Activated T-cell treated with anti-CD3 and anti-CD28 coated beads for 1 hour (primary cell): ENCODE measurements at places on chromosomes 16 and 17.

DNA sequence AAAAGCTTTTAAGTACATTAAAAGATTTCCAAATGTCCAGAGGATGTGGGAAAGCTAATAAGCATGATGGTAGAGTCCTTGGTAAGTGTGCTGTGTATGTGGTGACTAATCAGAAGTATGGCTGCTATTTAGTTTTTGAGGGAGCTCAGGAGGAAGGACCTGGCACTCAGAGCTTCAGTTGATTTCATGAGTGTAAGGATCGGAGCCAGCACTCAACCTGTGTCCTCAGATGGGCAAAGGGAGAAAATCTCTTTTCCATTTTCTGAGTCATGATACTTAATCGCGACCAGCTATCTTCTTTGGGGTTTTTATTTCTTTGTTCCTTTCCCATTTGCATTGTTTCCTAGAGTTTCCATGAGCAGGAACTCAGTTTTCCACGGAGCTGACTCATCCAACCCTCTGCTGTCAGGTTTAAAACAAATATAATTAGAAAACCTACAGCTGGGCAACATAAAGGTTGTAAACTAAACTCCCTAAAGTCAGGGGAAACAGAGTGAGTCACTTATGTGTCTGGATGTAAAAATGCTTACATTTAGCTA is 125.4 kb downstream of the MAP2K6 start:
- no peak for DNase-seq

DNA sequence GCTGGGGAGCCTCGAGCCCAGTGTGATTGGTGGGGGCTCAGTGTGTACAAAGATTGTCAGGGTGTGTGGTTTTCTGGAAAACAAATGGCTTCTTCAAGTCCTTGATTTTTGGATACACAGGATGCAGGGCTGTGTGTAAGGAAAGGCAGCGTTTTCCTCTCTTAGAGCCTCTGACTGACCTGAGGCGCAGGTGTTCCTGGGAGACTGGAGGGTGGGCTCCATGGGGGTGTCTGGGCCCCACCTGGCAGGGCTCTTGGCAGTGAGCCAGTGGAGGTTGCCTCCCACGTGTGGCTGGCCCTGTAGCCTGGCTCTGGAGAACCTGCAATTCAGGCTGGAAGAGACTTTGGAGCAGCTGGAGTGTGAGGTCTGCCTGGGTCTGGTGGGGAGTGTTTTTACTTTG is 5.0 kb downstream of the FOXK2 start:
- no peak for DNase-seq

GRCh38 chr17:40348562-40349476 is 15.7 kb downstream of the GJD3 start:
- DNase-seq = no peak

- DNase-seq = no peak
Observed at GRCh38 chr17:61136296-61136695, 263.3 kb upstream of the TBX2 start.

DNA sequence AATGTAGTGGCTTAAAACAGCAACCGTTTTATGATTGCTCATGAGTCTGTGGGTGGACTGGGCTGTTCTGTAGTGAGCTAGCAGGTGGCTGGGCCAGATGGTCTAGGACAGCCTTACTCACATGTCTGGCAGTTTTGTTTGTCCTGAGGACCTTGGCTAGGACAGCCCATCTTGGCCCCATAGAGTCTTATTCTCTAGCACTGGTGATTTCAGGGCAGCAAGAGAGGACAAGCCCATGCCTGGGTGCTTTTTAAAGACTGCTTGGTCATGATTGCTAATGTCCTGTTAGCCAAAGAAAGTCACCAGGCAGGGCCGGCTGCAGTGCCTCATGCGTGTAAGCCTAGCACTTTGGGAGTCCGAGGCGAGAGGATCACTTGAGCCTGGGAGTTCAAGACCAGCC is 139.8 kb downstream of the KATNIP start:
- DNase-seq = no peak

DNA sequence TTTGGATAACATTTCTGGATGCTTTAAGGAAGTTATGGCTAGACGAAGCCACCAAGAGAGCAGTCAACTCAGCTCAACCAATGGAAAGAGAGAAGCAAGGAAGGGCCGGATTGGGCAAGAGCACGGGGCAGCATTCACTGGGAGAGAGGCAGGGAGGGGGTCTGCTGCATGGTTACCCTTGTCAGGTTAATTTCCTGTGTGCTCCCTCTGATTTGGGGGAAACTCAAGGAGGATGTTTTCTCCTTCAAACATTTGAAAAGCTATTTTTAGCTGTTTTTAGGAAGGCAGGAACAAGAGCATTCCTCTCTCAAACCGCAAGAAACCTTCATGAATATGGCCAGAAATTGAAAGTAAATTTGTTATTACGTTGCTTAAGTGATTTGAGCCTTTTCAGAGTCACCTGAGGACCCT is 118.5 kb upstream of the ZFHX3 start:
- no peak for DNase-seq

DNA sequence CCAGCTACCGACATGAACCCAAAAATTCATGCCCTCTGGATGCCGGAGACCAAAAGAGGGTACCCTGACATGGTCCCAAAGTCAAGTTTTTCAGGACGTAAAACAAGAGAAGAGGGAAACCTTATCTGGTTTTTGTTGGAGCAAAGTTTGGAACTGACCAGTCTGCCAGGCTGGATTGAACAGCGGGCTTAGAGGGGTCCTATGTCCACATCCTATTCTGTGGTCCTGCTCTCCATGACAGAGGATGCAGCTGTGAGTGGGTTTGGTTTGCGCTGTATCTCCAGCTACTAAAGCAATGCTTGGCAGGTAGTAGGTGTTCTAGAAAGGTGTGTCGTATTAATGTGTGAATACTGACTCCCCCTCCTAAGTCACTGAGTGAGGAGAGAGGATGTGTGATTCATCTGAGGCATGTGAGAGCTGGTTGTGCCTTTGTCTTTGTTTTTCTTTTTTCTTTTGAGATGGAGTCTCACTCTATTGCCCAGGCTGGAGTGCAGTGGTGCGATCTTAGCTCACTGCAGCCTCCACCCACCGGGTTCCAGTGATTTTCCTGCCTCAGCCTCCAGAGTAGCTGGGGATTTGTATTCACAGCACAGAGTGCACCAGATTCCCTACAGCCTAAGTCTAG is 31.0 kb downstream of the PMM2 start:
- no peak for DNase-seq

DNA sequence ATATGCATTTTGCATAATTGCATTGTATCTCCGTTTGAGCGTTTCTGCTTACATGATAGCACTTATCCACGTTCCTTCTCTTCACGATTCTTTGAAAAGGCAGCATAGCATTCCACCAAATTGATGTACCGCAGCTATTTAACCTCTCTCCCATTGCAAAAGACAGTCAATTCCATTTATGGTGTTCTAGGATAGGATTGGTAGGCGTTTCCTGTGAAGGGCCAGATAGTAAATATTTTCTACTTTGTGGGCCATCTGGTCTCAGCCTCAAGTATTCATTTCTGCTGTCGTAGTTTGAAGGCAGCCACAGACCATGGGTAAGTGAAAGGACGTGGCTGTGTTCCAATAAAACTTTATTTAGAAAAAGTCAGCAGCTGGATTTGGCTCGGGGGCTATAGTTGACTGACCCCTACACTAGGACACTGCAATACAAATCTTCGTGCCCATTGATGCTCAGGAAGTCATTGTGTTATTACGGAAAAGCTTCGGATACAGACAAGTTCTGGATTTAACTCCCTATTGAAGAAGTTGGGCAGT is 10.1 kb downstream of the SNX29 start:
- no peak for DNase-seq

GRCh38 chr17:27668488-27668823 is 37.5 kb downstream of the LGALS9 start:
- DNase-seq = no peak

DNA sequence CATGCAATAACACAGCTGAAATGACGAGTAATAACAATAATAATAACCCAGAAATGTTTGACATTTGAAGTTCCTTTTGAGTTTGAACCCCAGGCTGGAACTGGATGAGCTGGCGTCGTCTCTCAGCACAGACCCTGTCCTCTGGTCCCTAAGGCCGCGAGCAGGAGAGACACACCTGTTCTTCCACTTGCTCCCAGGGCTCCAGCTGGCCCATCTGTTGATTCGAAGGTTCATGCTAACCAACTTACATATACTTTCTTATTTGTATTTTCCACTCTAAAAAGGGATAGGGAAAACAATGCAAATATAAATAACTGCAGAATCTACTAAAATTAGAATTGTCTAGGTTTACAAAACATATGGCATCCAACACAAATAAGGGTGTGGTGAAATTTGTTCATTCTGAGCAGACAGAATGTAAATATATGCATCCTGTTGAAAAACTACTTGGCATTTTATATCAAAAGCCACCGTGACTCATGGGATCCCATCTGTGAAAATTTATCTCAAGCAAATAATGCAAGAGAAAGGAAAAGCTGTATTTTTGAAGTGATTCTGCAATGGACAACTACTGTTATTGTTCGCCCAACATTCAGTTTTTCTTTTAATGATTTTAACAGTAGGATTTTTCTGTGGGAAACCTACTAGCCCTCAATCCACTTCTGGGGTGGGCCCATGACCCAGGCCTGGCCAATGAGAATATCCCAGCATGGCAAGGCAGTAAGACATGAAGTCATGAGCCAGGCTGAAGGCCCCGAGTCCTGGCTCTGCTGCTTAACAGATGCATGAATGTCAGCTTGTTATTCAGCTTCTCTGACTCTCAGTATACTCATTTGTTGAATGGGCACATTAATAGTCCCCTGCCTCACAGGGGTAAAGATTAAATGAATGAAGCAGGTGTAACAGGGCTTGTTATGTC is 13.2 kb upstream of the RGS9 start:
- DNase-seq = no peak

- no peak for DNase-seq
Observed at GRCh38 chr16:4501071-4501478, 24.9 kb downstream of the HMOX2 start.

DNA sequence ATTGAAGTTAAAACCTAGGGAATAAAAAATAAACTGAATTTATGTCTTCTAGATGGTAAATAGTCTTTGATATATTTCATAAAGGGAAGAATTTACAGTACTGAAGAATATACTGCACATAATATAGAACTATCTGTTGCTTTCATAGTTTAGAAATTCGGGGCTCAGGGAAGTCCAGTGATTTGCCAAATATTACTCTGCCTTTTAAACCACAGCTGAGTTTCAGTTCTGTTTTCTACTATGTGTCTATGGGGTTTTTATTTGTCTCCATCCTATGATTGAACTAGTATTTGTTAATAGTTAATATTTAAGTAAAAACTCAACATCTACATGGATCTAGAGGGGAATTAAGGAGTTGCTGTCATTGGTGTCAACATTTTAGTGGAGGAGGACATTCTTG is 715.0 kb upstream of the CDH8 start:
- DNase-seq = no peak

- no peak for DNase-seq
Observed at GRCh38 chr16:24834459-24835335, 11.1 kb upstream of the SLC5A11 start.

DNA sequence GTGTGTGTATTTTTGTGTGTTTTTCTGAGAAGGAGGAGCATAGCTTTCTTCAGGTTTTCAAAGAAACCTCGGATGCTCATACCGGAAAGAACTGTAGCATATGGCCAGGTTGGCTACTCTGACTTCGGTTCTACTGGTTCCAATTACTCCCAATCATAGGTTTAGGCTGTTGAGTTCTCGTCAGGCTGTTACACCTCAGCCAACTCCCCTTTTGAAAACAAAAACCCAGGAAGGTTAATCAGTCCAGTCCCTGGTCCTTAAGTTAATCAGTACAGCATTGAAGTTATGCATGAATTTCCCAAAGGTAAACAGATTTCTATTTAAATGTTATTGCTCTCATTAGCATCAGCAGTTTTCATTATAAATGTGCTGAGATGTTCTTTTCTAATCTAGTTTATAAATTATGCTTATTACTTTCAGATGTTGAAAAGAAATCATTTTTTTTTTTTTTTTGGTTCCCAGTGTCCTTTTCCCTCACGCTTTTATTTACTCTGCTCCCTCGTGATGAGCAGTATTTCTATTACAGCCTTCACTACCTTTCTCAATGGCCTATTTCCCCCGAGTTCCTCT is 111.0 kb downstream of the NPIPB5 start:
- no peak for DNase-seq

DNA sequence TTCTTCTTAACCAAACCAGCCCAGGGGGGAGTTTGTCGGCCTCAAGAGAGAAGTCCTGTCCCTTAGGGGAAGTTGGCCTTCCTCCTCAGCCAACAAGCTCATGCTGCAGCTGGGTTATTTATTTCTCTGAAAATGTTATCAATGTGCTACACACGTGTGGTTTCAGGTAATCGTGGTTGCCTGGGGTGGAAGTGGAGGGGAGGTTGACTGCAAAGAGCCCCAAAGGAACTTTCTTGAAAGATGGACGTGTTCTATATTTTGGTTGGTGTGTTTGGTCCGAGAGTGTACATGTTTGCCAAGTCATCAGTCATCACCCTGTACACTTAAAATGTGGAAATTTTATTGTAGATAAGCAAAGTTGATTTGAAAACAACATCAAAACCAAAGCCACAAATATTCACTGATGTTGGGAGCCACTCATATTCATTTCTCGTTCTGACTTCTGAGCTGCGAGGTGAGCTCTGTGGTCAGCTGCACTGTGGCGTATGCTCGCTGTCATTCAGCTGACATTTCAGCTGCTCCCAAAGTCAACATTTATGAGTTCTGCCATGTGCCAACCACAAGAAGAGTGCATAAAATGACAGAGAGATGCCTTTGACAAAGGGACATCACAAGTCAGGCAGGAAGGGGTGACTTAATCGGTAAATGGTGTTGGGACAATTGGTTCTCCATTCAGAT is 26.5 kb upstream of the ADGRG1 start:
- no peak for DNase-seq

DNA sequence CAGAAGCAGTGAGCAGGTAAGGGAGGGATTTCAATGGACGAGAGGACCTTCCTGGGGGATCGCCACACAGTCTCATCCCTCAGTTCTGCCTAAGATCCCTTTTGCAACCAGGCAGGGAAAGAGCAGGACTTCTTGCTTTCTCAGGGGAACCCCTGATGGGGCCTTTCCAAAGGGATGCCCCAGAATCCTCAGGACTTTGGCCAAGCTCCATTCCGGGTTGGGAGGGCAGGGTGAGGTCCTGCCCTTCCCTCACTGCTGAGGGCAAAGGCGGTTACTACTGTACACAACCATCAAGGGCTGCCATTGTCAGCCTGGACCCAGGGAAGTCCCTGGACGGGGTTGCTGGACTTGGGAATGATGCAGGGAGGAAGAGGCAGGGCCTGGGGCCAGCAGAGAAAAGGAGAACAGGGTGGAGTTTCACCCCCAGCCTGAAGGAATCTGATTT is 9.7 kb downstream of the PRR29 start:
- no peak for DNase-seq
